ENCODE measurements at places on chromosomes 12 and 14. TPM values are rescaled to one million over a fixed set of nuclear protein-coding genes. Genes with fewer than 3 reads are reported as not detected.

The RILPL1 gene
- total RNA-seq, result 15.3 TPM

The CACNA1C gene
- not detected for total RNA-seq

The IRAK3 gene
- not detected for total RNA-seq

The PLCZ1 gene
- not detected for total RNA-seq

- H3K27me3 ChIP-seq, result no peaks in the 10 kb centered on the region
- no peak for DNase-seq
- H3K4me3 ChIP-seq, result no peak overlapping the region
- H3K27ac ChIP-seq, result no peak overlapping the region
These were observed 279.6 kb downstream of the PRKD1 start for GRCh38 chr14:29648045-29648444.

DNA sequence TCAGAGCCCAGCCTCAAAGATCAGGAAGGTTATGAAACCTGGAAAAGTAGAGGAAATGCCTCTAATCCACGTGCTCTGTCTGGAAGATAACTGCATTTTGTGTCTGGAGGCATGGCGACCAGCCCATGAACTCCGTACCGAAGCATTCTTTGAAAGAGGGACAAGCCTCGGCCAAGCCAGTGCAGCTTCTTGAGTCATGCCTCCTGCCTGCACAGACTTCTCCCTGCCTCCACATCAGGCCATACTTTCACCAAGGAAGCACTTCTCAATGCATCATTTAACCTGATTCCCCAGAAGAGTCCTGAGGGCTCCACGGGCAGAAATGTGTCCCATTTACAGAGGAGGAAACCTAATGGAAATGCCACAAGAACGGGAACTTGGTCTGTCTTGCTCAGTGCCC lies 3.4 kb downstream of the ACTN1 start:
- H3K36me3 ChIP-seq, result peaks cover 57% of the 10 kb centered on the region
- DNase-seq, result no peak
- H3K27ac ChIP-seq, result no peak overlapping the region
- H3K4me3 ChIP-seq, result peak overlapping the region; percentile 76

- H3K4me3 ChIP-seq, result no peak overlapping the region
- H3K27me3 ChIP-seq, result no peaks in the 10 kb centered on the region
- H3K27ac ChIP-seq, result no peak overlapping the region
- peaks cover 4% of the 10 kb centered on the region for H3K36me3 ChIP-seq
- no peak for DNase-seq
- peaks cover 21% of the 10 kb centered on the region for H3K4me1 ChIP-seq
These were observed 55.5 kb downstream of the PKP2 start for GRCh38 chr12:32841061-32841460.
